Transverse colon (tissue), 4 donors: ENCODE measurements at places on chromosomes 13 and 19. TPM values are rescaled to one million over a fixed set of nuclear protein-coding genes. Genes with fewer than 3 reads are reported as not detected.

DNA sequence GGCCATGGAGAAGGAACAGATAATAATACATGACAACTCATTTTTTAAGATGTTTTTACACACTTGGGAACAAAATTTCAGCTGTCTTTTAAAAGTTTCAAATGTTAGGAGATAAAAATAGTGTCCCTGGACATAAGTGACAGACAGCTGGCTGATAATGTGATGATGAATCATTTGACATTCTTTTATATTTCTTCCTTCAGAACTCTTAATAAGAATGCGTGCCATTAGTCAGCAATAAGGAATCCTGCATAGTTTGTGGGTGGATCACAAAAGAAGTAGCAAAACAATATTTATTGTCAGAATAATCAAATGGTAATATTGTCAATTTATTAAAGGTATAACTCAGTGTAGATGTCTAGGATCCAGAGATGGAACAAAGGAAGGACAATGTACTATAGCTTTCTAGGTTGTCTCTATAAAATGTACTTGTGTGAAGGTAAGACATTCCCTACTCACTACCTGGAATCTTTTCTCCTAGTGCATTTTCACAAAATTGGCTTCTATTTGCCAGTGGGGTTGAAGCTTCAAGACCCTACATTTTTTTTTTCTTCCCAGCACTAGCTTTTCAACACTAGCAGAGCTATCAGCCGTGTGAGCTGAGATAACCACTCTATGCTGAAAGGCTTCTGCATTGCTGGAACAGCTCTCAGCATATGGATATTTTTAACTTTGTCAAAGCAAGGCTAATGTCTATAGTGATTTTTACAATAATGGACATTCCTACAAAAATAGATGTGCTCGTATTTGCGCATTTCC lies 175.6 kb upstream of the SLITRK6 start:
- no peak for DNase-seq

DNA sequence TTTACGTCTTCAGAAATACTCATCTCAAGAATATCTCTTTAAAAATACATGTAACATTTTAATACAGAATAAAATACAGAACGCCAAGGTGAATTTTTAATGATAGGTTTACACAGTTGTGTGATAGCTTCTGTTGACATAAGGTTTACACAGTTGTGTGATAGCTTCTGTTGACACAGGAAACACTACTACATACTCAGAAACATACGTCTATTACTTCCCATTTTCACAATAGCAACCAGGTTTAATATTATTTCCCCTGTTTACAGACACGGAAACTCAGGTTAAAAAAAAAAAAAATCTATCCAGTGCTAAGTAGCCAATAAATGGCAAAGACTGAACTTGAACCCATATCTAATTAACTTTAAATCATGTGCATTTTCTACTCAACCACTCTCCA lies 571.2 kb downstream of the LIG4 start:
- DNase-seq = no peak

DNA sequence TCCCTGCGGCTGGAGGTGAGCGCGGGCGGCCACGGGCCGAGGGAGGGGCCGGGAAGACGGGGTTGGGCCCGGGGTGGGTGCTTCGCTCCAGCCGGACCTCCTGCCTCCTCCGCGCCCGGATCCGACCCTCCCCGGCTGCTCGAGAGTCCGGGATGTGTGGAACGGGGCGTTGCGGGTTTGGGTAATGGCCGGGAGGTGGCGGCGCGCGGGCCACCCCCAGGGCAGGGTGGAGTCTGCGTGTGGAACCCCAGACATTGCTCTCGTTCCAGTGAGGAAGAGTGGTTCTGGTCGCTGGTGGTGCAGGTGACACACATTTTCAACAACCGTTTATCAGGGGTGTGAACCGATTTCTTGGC lies 38.8 kb downstream of the ARHGEF7 start:
- peak; percentile 62 for DNase-seq

Gene NDUFA3
- total RNA-seq = 316 TPM
